ENCODE measurements at places on chromosomes 4 and X. TPM values are rescaled to one million over a fixed set of nuclear protein-coding genes. Genes with fewer than 3 reads are reported as not detected.

Gene BEND2
- total RNA-seq = not detected

Gene NOX1
- total RNA-seq = not detected

Gene PPP1R2C
- total RNA-seq = not detected

Gene FAM149A
- total RNA-seq = 37.8 TPM

Gene TCEAL7
- total RNA-seq = 11.8 TPM

Gene HMGB3
- 25.6 TPM for total RNA-seq

Gene BEX1
- total RNA-seq = 0.63 TPM
